Keratinocyte (primary cell): ENCODE measurements at places on chromosomes 11 and 22. TPM values are rescaled to one million over a fixed set of nuclear protein-coding genes. Genes with fewer than 3 reads are reported as not detected.

Gene SPTBN2
- 7.8 to 14.7 TPM (median 11.1 TPM) in 3 replicates for polyA plus RNA-seq

GRCh38 chr22:23212061-23213021, 32.0 kb downstream of the BCR start:
- no peak overlapping the region for H3K4me3 ChIP-seq
- no peaks in the 10 kb centered on the region for H3K27me3 ChIP-seq
- H3K36me3 ChIP-seq = peaks cover 12% of the 10 kb centered on the region
- peaks cover 10% of the 10 kb centered on the region for H3K4me1 ChIP-seq

Gene SGSM1
- 0.01 to 0.03 TPM in 2 of 3 replicates, not detected in the other for polyA plus RNA-seq

DNA sequence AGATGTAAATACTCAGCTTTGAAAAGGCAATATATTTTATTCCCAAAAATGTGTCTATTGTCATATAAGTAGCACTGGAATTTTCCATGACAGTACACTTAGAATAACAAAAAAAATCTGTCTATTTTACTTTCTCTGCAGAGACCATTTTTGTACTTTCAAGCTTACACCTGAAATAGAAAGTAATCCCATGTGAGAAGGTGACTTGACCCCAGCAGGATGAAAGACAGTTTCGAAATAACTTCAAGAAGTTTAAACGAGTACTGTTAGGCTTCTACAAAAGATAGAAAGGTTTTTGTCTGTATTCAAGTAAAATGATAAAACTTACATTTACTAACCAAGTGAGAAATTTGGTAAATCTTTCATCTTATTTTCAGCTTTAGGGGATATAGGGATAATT, 259.9 kb upstream of the CTSC start:
- no peak overlapping the region for H3K4me3 ChIP-seq
- no peak overlapping the region for H3K27ac ChIP-seq
- H3K27me3 ChIP-seq = no peaks in the 10 kb centered on the region
- DNase-seq = no peak
- no peaks in the 10 kb centered on the region for H3K36me3 ChIP-seq

- no peaks in the 10 kb centered on the region for H3K4me1 ChIP-seq
- H3K36me3 ChIP-seq = no peaks in the 10 kb centered on the region
- H3K27ac ChIP-seq = no peak overlapping the region
- DNase-seq = no peak
- H3K4me3 ChIP-seq = no peak overlapping the region
Measured at GRCh38 chr11:85316967-85317366, 310.2 kb downstream of the DLG2 start.

DNA sequence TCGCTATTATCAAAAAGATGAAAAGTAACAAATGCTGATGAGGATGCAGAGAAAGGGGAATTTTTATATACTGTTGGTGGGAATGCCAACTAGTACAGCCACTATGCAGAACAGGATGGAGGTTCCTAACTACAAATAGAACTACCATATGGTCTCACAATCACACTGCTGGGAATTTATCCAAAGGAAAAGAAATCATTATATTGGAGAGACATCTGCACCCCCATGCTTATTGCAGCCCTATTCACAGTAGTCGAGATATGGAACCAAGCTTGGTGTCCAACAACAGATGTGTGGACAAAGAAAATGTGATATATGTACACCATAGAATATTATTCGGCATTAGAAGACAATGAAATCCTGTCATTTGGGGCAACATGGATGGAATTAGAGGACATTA, 19.6 kb upstream of the POU2AF2 start:
- H3K4me1 ChIP-seq = peaks cover 3% of the 10 kb centered on the region
- no peaks in the 10 kb centered on the region for H3K27me3 ChIP-seq
- no peak overlapping the region for H3K27ac ChIP-seq
- no peak overlapping the region for H3K4me3 ChIP-seq

Gene PANX3
- not detected in 3 replicates for polyA plus RNA-seq

DNA sequence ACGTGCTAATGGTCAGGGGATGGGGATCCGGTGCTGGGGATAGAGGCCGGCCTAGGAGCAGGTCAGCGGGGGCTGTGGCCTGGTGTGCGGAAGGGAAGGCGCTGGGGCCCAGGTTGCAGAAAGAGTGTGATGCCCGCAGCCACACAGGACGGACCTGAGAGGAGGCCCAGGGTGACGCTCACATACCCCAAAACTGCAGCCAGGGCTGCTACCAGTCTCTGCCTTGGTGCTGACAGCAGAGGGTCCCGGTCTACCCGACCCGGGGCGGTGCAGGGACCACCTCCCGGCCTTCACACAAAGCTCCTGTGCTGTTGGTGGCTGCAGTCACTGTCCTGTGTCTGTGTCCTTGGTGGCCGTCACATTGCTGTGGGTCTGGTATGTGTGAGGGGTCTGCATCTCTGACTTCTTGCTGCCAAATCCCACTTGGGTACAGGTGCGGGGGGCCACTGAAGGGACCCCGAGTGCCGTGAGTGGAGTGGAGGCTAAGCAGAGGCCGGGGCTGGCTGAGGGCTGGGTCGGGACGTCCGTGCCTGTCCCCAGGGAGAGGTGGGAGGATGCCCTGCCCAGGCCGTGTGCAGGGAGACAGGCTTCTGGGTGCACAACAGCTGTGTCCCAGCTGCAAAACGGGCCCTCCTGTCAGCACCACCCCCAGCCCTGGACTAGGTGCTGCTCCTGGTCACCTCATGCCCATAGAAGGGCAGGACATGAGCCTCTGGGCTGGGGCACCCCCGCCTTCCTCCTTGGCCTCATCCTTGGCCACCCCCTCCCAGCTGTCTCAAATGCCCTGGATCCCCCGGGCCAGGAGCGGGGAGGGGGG, 1.5 kb downstream of the LSP1 start:
- no peaks in the 10 kb centered on the region for H3K36me3 ChIP-seq
- peaks cover 5% of the 10 kb centered on the region for H3K27me3 ChIP-seq
- no peak overlapping the region for H3K4me3 ChIP-seq
- H3K4me1 ChIP-seq = no peaks in the 10 kb centered on the region
- no peak for DNase-seq
- no peak overlapping the region for H3K27ac ChIP-seq
